A549 (cell line): ENCODE measurements at places on chromosomes 7 and 10.

DNA sequence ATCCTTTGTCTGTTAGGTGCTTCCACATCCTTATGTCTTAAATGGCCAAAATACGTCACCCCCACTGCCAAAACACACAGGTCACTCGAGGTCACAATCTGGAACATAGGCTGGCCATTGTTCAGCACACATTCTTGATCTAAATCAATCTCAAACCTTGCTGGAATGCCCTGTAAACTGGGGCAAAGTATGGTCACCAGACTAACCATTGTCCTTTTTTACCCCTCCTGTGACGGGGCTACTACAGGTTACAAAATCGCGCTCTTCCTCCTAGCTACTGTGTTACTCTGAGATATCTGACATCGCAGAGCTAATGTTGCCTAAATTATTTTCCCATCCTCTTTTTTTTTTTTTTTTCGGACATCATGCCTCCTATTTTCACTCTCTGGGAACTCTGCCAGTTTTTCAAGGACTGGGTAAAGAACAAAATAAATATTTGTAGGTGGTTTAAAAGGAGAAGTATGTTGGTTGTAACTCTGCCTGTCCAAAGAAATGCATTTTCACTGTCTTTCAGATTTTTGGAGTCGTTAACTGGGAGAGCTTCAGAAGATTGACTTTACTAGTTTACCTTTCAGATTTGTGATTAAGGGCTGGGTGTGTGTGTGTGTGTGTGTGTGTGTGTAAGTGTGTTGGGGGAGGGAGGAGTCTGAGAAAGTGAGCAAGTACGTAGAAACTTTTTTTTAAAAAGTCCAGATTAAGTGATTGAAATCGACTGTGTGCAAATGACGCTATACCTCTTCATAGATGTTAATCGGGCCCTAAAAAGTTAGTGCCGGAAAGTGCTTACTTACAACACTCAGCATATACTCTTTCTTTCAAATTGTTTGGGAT is 942 bp upstream of the KIAA1217 start:
- DNase-seq = no peak

DNA sequence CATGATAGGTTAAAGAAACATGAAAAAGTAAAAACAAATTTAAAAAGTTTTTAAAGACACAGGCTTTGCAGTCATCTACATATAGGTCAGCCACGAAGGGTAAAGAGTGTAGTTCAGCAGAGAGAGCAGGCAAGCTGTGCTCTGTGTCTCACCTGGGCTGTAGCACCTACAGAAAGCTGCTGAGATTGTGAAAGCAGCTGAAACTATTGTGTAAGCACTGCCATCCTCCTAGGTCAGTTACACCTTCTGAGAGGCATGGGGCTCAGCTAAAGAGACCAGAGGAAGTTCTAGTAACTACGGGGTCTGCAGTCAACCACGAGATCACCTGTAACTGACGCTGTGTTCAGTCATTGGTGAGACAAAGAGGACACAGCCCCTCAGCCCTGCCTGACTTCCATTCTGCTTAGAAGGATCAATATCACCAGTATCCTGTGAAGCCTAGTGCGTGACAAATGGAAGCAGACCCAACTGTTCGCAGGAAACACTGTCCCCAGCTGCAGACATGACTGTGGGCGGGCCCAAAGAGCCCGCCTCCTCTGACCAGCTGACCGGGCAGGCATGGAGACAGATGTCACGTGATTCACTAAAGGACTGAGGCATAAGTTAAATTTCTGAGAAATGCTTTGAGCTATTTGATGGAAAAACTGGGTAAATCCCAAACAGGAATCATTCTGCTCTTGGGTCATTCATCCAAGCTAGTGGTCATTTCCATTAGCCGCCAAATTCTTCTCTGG is 87.9 kb downstream of the EBF3 start:
- DNase-seq = no peak

- no peak for DNase-seq
Observed at GRCh38 chr7:90236721-90237289, 8.2 kb upstream of the CFAP69 start.

- DNase-seq = no peak
Observed at GRCh38 chr7:65454469-65454868, 80.8 kb downstream of the ZNF92 start.

DNA sequence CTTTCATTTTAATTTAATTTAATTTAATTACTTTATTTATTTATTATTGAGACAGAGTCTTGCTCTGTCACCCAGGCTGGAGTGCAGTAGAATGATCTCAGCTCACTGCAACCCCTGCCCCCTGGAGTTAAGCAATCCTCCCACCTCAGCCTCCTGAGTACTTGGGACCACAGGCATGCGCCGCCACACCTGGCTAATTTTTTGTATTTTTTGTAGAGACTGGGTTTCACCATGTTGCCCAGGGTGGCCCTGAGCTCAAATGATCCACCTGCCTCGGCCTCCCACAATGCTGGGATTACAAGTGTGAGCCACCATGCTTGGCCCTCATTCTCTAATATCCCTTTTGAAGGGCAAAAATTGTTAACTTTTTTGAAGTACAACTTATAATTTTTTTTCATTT is 92.9 kb downstream of the XRCC2 start:
- DNase-seq = no peak

GRCh38 chr10:79239275-79239779 is 107.9 kb upstream of the PPIF start:
- DNase-seq = peak; percentile 13

- DNase-seq = no peak
Observed at GRCh38 chr10:123890226-123890625, 1.4 kb downstream of the CPXM2 start.

GRCh38 chr10:130485236-130485957 is 349.2 kb downstream of the GLRX3 start:
- no peak for DNase-seq

DNA sequence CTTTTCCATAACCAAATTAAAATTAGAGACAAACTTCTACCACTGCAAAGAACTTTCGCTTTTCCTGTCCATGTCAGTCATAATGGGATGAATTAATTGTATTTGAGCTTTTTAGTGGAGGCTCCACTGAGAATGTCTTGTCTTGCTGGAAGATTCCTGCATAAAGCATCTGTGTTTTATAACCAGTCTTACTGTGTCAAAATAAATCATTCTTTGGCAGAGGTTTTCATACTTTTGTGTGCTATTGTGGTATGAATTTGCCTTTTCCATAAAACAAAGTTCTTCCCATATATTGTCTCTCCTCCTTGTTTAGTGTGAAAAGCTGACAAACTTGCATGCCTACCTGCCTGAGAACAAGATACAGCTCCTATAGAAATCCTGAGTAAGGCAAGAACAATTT is 124.8 kb upstream of the CCDC6 start:
- no peak for DNase-seq

DNA sequence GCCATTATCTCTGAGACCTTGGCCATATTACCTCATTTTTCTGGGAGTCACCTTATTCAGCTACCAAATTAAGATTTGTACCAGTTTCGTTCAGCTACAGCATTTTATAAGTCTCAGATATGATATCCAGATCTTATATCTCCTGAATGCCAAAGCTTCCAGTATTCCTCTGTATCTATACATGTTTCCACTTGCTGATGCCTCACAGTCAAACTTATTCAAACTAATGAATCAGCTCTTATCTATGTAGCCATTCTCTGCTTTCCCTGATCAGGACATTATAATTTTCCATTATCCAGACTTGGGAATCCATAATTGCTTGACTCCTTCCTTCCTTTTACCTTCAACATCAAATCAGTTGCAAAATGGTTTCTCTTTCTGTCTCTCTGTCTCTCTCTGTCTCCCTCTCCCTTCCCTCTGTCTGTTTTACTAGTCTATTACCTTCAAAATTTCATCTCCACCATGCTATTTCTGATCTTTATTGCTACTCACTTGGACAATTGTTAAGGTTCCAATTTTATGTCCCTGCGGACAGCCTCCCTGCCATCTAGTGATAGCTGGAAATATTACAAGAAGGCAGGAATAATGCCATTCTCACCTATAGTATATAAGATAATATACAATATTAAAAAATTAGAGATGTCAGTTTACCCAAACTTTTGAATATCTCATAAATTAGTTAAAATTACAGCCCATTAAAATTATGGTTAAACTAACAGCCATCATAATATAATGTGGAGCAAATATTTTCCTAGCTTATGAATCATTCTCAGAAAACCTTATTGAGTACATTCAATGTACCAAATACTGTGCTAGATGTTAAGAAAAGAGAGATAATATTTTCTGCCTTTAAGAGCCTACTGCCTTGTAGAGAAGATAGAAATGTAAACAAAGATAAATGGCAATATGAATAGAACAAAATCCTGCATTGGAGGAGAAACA is 89.8 kb downstream of the PCLO start:
- no peak for DNase-seq

- no peak for DNase-seq
Observed at GRCh38 chr10:118980870-118981269, 48.6 kb upstream of the NANOS1 start.

DNA sequence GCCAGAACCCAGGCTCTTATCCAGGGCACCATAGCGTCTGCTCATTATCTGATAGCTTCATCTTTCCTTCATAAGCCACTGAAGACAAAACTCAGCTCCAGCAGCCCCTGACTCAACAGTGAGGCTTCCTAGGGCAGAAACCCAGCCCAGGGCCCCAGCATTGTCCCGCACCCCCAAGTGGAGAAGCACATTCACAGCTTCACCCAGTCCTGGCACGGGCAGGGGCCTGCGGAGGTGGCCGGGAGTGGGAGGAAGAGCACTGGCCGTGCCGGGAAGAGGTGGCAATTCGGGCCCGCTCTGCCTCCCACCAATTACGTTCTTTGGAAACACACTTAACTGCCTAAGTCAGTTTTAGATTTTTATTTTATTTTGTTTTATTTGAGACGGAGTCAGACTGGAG is 10.3 kb upstream of the CALML5 start:
- DNase-seq = no peak

DNA sequence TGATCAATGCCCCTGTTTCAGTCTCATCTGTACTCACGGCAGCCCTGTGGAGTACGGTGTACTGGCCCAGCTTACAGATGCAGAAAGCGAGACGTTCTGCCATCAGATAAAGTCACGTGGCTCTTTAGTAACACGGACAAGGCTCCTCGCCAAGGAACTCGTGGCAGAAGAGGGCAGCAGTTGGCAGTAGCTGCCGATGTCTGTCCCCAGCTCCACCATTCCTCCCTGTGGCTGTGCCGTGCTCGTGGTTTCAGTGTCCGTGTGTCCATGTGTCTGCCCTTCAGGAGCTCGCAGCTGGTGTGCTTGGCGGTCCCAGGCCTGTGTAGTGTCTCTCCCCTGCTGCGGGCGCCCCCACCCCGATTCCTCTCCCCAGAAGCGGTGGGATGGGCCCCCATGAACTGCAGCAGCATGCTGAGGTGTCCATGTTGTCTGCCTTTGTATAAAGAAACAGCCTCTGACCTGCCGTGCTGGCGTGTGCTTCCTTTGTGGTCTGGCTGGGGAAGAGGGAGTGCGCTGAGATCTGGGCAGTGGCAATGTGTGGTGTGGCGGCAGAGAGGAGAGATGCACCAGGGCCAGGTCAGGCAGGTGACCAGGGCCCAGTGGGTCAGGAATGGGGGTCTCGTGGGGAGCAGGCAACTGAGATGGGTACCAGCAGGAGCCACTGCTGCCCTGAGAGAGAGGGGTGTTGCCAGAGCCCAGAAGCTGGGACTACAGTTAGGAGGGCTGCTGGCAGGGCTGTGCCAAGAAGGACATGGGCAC is 9.8 kb downstream of the RHBDD2 start:
- DNase-seq = no peak

- no peak for DNase-seq
Observed at GRCh38 chr7:146479040-146479439, 362.4 kb downstream of the CNTNAP2 start.

DNA sequence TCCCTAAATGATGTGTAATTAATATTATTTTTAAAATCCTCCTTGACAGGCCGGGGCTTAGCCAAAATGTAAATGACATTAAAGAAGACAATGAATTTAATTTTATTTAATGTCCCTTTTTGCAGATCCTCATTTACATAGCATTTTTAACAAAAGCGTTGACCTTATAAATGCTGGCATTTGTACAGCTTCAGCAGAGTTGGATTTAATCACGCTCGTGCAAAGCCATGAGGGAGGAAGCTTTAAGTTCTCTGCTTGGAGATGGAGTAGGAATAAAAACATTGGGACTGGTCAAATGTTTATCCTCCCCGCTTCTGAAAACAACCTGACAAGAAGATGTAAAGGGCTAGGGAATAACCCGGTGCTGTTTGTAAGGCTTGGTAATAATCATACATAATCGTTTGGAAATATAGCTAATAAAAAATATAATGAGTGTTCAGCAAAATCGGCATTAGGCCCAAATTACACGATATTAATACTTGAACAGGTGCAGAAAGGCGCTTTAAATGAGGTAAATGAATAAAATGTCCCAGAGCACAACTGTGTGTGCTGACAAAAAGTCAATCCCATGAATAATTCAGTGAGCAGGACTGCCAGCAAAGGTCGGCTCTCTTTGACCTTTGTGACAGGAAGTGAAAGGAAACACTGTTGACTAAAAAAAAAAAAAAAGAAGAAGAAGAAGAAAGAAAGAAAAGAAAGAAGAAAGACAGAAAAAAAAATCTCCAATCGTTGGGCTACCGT is 11.5 kb downstream of the EBF3 start:
- DNase-seq = no peak

DNA sequence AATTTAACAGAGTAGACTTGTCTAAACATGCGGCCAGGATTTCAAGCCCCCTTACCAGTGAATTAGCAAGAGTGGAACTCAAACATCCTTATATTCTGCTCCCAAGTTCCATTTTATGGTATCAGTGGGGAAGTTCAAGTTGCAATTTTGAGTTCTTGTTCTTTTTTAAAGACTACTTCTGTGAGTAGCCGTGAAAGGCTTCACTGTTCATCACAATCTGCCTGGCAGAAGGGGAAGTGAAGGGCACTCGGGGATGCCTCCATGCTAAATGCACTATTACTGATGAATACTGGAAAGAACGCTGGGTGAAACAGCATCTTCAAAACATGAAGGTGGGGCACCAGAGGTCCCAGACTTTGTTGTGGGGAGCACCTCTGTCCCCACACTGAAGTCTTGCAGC is 22.4 kb upstream of the FGL2 start:
- no peak for DNase-seq

GRCh38 chr7:128937271-128937646 is 468 bp upstream of the IRF5 start:
- DNase-seq = no peak

GRCh38 chr10:22319980-22320558 is 830 bp upstream of the BMI1 start:
- DNase-seq = no peak

- DNase-seq = no peak
Observed at GRCh38 chr10:49173201-49173772, 14.9 kb downstream of the TMEM273 start.

DNA sequence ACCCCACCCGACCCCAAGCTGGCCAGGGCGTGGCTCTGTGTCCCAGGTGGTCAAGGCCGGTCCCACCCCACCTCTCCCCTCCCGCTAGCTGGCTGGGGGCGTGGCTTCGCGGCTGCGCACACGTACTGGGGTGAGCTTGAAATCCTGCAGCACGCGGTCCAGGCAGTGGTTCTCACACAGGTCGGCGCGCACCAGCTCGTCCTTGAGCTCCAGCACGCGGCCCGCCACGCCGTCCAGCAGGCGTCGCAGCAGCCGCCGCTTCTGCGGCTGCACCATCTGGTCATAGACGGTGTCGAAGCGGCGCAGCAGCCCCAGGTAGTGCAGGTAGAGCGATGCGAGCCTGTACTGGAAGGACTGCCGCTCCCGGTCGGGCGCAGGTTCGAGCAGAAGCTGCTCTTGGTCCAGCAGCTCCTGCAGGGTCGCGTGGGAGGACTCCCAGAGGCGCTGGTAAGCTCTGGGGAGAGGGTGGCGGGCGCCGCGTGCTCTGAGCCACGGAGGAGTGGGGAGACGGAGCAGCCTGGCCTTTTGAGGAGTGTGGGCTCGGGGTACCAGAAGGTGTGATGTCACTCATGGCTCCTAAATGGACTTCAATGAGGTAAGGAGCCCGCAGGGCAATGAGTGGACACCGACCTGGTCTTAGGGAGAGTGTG is 5.8 kb downstream of the H2BK1 start:
- DNase-seq = no peak
